ENCODE measurements at places on chromosomes 1 and 21.

GRCh38 chr1:41175546-41175945 is 66.6 kb downstream of the SCMH1 start:
- DNase-seq: no peak

- DNase-seq: no peak
Measured at GRCh38 chr1:174799136-174799479, 200.6 kb upstream of the CACYBP start.

DNA sequence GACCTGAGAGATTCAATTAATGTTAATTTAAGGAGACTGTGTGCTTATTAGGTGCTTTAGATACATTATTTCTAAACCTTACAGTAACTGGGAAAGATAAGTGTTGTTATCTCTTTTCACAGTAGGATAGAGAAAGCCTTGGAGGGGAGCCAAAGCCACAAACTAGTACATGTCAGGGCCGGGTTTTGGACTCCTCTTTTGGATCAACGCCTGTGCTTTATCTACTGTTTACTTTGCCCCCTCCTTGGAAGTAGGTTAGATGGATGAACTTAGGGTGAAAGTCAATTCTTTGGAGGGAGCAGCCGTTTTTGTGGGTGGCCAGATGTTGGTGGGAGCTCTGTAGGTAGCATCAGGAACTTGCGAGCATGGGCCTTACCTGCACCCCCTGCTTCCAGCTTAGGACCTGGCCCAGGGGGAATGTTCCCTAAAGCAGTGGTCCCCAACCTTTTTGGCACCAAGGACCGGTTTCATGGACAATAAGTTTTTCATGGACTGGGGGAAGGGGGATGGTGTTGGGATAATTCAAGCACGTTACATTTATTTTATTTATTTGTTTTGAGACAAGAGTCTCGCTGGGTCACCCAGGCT is 1.7 kb downstream of the HHAT start:
- no peak for DNase-seq

DNA sequence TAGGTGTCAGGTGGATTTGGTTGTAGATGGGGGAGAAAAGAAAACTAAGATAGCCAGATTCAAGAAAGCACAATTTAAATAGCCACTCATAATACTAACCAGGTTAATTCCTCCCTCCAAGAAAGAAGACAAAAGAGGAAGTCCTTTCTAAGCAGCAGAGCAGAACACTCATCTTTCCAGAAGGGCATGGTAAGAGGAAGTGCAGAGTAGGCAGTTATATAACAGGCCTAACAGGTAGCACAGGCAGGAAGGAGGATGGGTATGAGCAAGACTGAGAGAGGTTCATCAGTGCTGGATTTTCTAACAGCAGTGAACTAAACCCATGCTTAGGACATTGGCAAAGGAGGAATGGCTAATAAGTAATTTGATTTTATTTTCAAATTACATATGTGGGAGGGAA is 517.5 kb downstream of the PLPP3 start:
- DNase-seq: no peak

DNA sequence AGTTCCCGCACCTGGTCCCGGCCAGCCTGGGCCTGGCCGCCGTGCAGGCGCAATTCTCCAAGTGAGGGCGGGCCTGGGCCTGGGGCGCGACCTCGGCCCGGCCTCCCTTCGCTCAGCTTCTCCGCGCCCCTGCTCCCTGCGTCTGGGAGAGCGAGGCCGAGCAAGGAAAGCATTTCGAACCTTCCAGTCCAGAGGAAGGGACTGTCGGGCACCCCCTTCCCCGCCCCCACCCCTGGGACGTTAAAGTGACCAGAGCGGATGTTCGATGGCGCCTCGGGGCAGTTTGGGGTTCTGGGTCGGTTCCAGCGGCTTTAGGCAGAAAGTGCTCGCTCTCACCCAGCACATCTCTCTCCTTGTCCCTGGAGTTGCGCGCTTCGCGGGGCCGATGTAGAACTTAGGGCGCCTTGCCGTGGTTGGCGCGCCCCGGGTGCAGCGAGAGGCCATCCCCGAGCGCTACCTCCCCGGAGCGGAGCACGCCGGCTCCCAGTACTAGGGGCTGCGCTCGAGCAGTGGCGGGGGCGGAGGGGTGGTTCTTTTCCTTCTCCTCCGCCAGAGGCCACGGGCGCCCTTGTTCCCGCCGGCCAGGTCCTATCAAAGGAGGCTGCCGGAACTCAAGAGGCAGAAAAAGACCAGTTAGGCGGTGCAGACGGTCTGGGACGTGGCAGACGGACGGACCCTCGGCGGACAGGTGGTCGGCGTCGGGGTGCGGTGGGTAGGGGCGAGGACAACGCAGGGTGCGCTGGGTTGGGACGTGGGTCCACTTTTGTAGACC is 1.2 kb downstream of the OLIG1 start:
- no peak for DNase-seq

DNA sequence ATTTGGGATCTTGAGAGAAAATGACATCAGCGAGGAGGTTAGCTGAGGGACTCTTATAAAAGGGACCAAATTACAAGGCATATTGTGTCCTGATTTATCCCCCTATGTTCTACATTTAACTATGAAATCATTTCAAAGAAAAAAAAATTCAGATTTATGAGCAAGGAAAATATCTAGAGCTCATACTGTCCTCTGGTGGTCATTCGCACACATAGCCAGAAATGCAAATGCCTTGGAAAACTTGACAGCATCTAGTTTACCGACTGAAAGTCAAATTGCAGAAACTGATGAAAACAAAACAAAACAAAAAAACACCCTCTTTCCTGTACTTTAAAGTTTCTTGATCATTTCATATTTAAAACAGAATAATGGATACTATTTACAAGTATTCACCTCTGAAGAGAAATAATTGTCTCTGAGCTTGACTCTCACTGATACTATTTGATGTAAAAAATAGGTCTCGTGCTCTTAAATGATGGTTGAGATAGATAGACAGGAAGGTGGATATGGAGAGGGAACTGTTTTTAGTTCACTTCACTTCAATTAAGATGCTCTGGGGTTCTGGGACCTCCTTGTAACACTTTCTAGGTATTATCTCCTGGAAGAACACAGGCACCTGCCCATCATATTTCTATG is 253.8 kb downstream of the PCP4 start:
- DNase-seq: no peak

DNA sequence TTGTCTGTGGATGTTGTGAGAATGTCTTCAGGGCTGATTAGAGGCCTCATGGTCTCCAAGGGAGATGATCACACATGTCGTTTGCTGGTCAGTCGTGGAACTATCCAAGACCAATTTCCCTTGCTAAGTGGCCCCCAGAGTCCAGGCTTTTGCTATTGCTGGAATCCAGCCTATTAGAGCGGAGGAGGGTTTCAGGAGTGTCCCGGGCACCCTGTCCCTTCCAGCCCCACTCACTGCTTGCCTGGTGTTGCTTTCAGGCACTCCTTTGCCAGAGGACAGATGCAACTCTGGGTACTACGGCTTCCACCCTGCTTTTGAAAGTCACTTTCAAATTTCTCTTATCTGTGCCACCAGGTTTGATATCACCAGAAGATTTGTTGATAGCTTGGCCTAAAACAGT is 149.1 kb downstream of the NOS1AP start:
- no peak for DNase-seq

DNA sequence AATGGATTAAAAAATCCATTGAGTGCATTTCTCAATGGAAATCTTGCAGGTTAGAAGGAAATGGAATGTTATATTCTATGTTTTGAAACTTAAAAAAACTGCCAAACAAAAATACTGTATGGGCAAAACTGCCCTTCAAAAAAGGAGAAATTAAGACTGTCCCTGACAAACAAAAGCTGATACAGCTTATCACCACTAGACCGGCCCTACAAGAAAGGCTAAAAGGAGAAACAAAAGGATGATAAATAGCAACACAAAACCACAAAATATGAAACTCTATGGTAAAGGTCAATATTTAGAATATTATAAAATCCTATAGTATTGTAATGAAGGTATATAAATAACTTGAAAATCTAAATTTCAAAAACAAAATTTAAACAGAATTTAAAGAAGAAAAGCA is 60.0 kb downstream of the SLC25A24 start:
- DNase-seq: no peak

DNA sequence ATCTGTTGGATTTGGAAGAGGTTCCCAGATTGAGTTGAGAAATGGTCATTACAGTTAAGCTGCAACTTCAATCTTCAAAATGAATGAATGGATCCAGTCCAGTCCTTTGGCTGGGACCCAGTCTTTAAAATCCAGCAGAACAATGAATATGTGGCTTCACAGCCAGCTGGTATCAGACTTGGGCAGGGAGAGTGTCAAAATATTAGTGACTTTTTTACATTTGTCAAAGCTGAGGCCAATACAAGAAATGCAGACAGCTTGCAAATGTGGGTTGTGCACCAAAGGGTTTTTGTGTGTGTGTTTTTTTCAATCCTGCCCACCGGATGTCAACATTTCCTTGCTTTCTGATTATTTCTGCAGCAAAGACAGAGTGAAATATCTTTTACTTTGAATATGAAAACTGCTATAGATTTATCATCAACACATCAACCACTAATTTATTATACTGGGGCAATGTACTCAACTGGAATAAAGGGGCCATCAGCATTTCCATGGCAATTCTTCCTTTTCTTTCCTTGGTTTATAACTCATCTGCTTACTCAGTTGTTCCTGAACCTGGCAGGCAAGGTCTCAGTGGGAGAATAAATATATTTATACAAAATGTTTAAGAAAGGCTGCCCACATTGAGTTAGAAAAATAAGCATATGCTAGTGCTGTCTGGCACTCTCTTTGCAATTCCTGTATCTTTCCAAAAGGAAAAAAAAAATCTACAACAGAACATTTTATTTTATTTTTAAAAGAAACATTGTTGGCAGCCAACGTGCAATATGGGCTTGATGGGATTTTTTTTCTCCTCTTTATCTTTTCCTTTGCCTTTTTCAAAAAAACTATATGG is 491.6 kb upstream of the C1orf87 start:
- DNase-seq: no peak

DNA sequence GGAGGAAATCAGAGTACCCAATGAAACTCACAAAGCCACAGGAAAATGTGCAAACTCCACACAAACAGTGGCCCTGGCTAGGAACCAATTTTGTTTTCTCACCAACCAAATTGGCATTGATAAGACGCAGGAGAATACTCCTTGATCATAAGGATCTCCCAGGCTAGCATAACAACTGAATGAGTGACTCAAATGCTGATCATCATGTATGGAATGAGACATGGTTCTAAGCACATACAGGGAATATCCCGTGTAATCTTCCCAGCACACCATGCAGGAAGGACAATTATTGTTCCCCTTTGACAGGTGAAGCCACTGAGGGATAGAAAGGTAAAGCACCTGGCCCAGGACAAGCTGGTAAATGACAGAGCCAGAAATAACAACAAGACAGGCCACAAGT is 180.0 kb upstream of the DUSP10 start:
- no peak for DNase-seq

DNA sequence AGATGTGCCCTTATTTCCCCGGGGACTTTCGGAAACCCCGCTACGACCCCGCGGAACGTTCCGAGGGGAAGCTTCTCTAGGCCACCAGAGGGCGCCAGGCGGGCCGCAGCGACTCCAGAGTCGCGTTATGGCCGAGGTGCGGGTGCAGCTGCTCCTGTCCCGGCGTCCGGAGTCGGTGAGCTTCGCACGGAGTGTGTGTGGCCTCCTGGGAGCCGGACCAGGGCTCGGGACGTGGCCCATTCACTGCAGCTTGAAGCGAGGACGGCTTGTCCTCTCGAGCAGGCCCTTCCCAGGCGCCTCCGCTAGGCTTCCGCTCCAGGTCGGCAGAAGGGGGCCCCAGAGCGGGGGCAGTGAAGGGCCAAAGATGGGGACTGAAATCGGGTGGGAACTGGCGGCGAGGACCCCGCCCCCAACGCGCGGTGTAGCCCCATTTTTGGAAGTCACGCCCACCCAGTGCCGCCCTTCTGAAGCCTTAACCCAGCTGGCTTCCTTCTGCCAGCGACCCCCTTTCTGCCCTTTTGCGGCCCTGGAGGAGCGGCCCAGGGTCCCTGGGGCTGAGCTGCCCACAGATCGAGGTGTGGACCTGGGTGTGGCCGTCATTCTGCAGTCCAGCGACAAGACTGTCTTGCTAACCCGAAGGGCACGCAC is at the start of gene NUDT17:
Gene NUDT17, plus strand, starts transcription at position 117 of the 648 bp plus-strand sequence. Its CDS starts 11 bp downstream, at position 128.
- DNase-seq: no peak

- peak; percentile 94 for DNase-seq
Measured at GRCh38 chr1:234915924-234916675, 212.5 kb downstream of the TOMM20 start.

- no peak for DNase-seq
Measured at GRCh38 chr1:246705368-246705767, 18.8 kb upstream of the SCCPDH start.

GRCh38 chr1:3611170-3612019 is at the start of gene MEGF6:
Gene MEGF6, minus strand, starts transcription at chr1:3611508. Its CDS starts 240 bp downstream, at chr1:3611268.
- no peak for DNase-seq

GRCh38 chr1:111202366-111202706 is 1.9 kb upstream of the DENND2D start:
- DNase-seq: no peak
